ENCODE measurements at places on chromosomes 2 and 18.

- DNase-seq, result no peak
Measured at GRCh38 chr2:216015722-216016464, 2.5 kb upstream of the MREG start.

GRCh38 chr2:74025971-74026612, 41.4 kb downstream of the TET3 start:
- DNase-seq, result no peak

GRCh38 chr2:2269426-2269825, 61.6 kb downstream of the MYT1L start:
- DNase-seq, result no peak

- no peak for DNase-seq
Measured at GRCh38 chr2:199922856-199923255, 11.8 kb downstream of the C2orf69 start.

- DNase-seq, result no peak
Measured at GRCh38 chr2:51027968-51028367, 4.0 kb downstream of the NRXN1 start.

DNA sequence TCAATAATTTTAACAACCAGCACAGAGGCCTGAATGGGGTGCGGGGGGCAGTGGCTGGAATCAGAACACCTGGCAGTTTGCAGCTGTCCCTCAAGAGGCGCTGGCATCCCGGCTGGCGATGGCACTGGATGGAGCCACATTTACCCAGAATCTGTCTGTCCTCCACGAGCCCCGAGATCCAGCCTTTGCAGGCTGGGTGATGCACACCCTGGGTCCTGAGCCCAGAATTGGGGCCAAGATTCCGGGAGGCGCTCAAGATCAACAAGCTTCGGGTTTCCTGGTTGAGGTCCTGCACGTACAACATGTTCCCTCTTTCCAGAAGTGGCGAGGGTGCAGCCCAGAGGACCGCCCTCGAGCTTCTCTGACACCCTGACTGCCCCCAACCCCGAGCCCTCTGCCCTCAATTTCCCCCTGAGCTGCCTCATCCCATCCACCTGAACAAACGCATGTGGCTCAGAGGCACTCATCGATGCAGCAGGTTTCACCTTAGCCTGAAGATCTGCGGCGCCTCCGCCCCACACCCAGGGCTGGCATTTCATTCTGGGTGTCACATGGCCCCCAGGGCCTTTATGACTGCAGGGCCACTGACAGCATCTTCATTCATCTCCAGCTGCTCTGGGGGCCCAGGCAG, 97.5 kb downstream of the TFCP2L1 start:
- no peak for DNase-seq

- no peak for DNase-seq
Measured at GRCh38 chr2:208373460-208374089, 33.0 kb upstream of the PTH2R start.

- no peak for DNase-seq
Measured at GRCh38 chr2:85053802-85054201, 79.4 kb upstream of the TCF7L1 start.

- no peak for DNase-seq
Measured at GRCh38 chr2:124953921-124954320, 928.8 kb downstream of the CNTNAP5 start.

GRCh38 chr2:128547667-128548066, 229.0 kb upstream of the HS6ST1 start:
- DNase-seq, result no peak

DNA sequence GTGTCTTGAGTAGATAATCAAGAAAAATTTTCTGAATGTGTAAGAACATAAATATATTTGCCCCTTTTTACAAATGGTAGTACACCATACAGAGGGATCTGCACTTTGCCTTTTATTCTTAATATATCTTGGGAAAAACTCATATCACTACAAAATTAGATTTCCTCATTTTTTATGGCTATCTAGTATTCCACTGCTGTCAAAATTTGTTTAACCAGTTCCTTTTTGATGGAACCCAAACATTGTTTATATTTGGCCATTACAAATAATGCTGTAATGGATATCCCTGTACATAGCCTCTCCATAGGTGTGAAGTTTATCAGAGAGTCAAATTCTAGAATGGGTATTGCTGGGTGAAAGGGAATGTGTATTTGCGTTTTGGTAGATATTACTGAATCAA, 243.1 kb downstream of the AGPS start:
- no peak for DNase-seq

DNA sequence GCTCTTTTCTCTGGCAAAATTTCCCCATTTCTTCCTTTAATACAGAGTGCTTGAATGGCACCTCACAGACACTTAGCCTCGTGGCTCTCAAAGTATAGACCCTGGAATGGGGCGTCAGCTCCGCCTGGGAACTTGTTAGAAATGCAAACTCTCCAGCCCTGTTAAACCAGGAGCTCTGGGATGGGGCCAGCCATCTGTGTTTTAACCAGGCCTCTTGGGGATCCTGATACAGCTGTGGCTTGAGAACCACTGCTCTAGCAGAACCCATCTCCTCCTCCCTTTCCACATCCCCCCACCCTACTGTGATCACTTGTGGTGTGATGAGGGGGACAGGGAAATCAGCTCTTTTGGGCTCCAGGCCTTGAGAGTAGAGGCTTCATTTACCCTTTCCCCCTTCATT, 15.9 kb downstream of the LTBP1 start:
- DNase-seq, result no peak

DNA sequence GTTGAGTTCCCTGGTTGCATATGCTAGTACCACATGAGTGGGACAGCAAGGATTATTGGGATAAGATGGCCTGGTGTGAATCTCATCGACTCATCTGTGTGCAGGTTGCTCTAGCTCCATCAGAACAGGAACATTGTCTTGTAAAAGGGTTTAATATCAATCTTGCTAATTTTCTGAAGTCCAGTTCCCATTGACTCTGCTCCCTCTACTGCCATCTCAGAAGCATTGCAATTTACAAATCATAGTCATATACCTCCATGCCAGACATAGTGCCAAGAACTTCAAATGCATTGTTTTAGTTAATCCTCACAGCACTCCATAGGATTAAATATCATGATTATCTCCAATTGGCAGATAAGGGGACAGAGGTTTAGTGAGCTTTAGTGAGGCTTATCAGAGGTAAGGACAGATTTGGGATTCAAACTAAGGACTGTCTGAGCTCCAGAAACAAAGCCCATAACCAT, 4.8 kb upstream of the STAT4 start:
- no peak for DNase-seq

GRCh38 chr2:134078354-134078753, 175.5 kb upstream of the MGAT5 start:
- DNase-seq, result no peak

DNA sequence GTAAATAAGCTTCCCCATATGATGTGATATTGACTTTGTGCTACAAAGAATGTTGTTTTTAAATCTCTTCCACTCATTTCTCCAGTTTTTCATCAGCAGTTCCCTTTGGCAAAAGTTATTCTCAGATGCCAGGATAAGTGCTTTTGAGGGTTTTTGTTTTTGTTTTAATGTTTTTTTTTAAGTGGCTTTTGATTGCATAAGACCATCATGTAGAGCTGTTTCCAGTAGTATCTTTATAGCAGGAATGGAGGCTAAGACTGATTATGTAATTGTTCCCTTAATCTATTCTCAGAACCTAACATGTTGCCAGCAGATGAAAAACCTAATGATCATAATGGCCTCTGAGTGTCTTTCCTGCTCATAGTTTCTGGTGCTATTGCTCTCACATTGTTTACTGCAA, 77.9 kb downstream of the CABLES1 start:
- DNase-seq, result no peak

DNA sequence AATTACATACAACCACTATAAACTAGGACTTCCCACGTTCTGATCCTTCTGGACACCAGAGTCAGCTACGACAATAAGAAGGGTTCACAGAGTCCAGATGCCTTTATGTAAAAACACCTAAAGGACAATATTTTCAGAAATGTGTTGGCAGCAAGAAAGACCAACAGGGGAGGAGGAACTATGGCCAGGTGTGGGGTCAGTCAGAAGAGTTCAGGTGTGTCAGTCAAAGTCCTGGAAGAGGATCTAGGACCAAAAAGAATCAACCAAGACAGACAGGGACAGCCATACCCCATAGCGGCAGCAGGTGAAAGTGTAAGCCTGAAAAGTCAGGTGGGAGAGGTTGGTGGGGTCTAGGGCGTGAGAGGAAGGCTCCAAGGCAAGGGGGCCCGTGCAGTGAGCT, 38.0 kb upstream of the YPEL5 start:
- DNase-seq, result no peak

GRCh38 chr2:8543060-8543382, 138.8 kb upstream of the ID2 start:
- DNase-seq, result no peak

DNA sequence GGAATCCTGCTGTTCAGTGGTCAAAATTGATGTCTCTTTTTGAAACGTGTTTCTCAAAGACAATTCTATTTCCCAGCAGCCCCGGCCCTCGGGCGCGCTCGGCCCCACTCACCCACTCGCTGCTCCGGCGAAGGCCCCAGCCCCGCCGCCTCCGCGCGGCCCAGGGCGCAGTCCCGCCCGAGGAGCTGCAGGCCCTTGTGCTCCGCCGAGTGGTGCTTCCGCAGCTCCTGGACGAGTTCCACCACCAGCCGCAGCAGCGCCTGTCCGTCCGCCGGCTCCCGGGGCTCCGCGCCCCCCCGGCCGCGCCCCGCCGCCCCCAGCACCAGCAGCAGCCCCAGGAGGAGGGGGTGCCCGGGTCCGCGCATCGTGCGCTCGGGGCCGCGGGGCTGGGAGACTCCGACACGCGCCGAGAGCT, 413 bp downstream of the ALKAL2 start:
- no peak for DNase-seq

DNA sequence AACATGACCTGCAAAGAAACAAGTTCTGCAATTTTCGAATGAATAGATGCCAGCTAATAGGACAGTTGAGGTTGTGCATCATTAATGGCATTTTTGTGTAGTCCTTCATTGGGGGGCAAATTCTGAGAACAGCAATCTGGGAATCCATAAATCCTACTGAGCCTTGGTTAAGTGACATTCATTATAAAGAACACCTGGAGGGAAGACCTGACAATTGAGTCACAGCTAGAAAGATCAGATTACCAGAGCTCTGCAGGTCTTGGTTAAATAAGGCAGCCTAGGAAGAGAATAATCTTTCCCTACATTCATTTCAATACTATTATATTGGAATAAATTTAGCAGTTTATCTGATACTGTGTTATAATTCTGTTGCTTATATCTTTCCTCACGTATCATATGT, 14.3 kb downstream of the KCNH7 start:
- no peak for DNase-seq

GRCh38 chr18:44627280-44627679, 53.4 kb upstream of the SETBP1 start:
- no peak for DNase-seq

DNA sequence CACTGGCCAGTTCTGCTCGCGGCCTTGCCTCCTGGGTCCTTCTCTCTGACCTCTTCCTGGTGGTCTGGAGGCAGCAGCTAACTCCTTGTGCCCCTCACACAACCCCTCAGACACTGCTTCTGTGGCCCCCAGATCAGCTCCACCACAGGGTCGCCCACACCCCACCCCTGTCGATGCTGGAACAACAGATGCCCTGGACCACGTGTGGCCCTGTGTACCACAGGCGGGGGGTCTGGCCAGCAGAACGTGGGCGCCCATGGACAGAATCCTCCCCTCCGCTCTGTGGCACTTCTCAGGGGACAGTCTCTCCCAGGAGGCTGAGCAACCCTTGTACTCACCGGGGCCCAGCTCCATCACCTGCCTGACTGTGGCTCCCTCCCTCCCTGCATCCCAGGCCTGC, 245.6 kb downstream of the NDUFA10 start:
- DNase-seq, result no peak

GRCh38 chr2:120255986-120256650, 3.5 kb downstream of the RALB start:
- no peak for DNase-seq

DNA sequence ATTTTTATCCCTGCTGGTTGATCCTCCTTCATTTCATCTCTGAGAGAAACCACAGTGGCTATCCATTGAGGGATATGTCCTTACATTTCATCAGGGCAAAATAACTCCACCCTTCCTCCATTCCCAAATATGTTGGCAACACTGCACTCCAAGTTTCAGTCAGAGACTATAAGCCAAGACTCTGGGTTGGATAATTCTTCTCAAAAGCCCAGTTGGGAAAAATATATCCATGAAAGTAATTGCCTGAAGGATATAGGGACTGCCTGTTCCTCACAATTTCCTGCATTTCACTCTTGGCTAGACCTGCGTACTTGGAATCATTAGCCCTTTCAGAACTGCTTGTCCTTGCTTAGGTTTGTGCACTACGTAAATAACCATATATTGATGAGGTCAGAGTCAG, 27.9 kb upstream of the EPB41L3 start:
- no peak for DNase-seq

DNA sequence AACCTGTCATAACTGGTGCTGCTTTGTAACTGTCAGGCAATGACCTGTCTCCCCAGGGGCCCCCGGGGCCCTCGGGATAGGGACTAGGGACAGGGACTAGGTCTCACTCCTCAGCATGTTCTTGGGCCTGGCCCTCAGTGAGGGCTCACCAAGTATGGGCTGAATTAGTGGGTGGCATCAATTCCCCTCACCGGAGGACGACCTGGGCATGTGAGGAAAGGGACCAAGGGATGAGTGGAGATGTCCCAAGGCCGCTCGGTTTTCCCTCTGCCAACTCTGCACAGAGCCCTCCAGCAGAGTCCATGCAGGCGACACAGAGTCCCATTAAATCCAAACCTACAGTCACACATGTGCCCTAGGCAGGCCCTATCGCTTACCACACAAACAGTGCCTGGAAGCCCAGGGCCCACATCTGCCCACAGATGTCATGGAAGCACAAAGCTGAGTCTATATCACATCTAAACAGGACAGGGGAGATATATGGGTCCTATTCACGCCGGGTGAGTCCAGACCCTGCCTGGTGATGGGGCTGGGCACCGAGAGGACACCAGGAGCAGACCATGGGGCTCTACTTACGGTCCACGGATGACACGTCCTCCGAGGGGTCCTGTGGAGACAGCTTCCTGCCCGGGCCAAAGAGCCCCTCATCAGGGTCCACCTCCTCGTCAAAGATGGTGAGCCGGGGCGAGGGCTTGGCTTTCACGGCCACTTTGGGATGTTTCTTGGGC, 26.6 kb downstream of the HS1BP3 start:
- DNase-seq, result no peak

DNA sequence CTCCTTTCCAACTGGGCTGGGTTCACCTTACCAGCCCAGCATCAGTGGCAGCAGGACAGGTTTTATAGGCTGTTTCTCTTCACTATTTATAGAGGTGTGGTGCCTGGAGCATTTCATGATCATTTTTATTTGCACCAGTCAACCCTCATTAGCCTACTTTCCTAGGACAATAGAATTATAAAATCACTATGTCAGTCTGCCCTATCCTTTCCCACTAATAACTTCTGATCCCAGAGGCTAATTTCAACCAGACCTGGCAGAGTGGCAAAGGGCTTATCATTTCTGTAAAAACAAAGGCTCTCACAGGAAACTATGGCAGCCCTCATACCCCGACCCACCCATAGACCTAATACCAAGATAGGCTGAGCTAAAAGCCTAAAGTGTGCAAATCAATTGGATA, 243.5 kb upstream of the TMEFF2 start:
- no peak for DNase-seq

DNA sequence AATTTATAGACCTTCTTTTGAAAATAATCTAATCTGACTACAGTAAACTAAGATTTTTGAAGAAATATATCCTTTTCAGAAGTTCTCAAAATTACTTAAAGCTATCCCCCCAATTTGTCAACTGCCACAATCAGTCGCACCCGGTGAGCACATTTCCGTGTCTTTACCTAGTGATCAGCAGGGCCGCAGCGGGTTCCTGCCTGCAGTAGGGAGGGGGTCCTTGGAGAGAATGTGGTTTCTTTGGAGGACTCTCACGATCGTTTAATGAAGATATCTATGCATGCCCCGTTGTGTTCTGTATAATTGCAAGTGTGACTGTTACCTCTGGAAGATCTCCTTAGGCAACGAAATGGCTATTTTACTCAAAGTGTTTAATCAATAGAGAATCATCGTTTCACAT, 251.9 kb upstream of the RAB12 start:
- DNase-seq, result no peak
